H1 (cell line): ENCODE measurements at places on chromosomes 7 and 10. TPM values are rescaled to one million over a fixed set of nuclear protein-coding genes. Genes with fewer than 3 reads are reported as not detected.

DNA sequence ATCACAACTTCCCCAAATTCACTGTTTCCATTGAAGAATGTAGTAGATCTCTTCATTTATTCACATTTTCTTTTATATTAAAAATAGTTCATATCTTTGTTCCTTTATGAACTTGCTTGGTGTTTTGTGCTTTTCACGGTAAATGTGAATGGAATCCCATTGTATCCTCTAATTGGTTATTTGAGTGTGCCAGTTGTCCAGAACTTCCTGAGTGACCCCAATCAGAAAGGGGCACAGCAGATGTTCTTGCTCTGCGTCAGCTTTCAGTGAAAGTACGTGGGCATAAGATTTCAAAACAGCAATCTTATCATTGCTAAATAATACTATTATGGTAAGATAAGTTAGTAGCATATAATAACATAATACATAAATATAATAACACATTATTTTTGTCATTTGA lies 47.0 kb downstream of the PTPRZ1 start:
- DNase-seq, result no peak

DNA sequence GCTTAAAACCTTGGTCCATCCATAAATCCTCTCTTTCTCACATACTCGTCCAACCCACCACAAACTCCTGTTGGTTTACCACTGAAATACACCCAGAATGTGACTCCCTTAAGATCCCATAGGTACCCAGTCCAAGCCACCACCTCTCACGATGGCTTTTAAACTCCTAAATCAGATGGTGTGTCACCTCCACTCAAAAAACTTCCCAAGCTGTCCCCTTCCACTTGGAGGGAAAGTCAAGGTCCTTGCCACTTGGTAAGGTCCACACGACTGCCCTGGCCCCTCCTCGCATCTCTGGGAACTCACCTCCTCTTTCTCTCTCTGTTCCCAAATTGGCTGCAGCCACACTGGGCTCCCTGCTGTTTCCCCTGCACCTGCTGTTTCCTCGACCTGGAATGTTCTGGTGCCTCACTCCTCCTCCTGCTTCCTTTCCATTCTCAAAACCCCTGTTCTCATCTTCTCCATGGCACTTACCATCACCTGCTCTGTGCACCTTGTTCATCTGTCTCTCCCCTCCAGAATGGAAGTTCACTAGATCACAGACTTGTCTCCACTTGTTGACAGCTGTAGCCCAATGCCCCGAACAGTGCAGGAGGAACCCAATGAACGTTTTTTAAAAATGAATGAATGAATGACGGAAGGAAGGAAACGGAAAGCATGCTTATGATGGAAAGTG lies 23.0 kb downstream of the ZFAND2A start:
- DNase-seq, result no peak

- DNase-seq, result no peak
These were observed 201.8 kb downstream of the TCERG1L start for GRCh38 chr10:131109726-131110125.

- no peak for DNase-seq
These were observed 159.8 kb downstream of the POU6F2 start for GRCh38 chr7:39137480-39137879.

DNA sequence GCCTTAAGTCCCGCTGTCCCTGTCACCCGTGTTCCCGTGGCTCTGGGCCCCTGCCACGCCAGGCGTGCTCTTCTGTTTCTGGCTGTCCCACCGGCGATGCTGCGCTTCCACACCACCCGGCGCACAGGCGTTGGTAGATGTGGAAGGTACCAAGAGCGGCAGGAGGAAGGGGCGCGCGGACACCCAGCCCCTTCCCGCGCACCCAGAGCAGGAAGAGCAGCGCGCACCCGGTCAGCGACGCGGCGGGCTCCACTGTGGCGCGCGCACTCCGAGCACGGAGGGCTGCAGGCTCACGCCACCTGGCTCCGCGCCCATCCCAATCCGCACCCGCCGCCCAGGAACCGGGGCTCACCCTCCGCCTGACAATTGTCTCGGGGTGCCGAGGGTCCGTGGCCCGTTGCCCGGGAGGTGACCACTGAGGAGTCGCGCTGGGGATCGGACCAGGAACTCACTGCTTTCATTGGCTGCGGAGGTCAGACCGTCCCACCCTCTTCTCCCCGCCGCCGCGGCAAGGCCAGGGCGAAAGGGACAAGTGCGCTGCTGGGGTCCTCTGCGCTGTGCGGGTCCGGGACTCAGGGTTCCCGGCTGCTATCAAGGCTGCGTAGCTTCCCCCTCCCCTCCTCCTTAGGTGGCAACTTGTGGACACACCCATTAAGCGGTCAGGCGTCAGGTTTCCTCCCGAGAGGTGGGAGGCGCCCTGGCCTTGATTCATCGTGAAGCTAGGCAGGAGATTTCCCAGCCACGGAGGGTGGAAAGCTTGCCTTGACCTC lies 121.6 kb upstream of the ZNF92 start:
- DNase-seq, result peak; percentile 93

- DNase-seq, result no peak
These were observed 93.4 kb upstream of the ARMC3 start for GRCh38 chr10:22834471-22834870.

- no peak for DNase-seq
These were observed 724.2 kb upstream of the CELF2 start for GRCh38 chr10:10293481-10293951.

GRCh38 chr7:158362912-158363905 lies 224.4 kb downstream of the PTPRN2 start:
- DNase-seq, result no peak

DNA sequence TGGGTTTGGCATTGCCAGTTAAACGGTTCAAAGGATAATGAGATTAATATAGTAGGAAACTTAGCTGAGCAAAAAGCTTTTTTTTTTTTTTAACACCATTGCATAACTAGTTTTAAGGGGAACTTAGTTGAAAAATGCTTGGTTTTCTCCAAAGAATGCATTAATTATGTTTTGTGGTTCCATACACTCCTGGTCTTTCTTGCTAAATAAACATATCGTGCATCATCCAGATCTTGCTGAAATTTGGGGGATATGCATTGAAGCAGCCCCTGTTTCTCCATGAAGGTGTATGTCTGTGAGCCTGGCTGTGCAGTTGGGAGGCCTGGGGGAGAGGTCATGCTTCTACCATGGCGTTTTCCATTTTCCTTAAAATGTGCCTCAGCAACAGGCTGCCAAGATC lies 558.2 kb upstream of the GALNT17 start:
- no peak for DNase-seq

- DNase-seq, result no peak
These were observed 25.2 kb upstream of the ZNF488 start for GRCh38 chr10:47409171-47409865.

DNA sequence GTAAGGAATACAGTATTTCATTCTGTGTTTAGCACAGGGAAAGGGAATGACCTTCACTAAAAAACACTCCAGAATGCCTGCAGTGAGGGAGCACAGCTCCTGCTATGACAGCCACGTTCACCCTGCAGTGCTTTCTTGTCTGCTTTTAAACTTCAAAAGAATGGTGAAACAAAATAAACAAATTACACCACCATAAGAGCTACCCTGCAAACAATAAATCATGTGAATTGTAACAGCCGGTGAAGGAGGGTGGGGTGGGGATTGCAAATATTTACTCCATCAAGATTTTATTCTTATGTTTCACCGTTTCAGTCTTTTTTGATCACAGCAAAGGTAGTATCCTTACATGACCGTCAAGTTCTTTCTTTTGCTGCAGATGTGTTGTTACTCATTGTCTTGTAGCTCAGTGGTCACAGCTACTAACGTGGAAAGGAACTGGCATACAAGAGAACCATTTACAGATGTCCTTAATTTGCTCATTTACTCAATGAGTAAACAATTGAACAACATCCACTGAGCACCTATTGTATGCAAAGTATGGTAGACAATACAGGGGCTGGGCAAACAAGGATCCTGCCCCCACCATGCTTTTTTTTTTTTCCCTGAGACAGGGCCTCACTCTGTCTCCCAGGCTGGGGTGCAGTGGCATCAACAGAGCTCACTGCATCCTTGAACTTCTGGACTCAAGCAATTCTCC lies 4.1 kb upstream of the CHN2 start:
- no peak for DNase-seq

GRCh38 chr7:113197274-113197673 lies 78.9 kb upstream of the SMIM30 start:
- no peak for DNase-seq

DNA sequence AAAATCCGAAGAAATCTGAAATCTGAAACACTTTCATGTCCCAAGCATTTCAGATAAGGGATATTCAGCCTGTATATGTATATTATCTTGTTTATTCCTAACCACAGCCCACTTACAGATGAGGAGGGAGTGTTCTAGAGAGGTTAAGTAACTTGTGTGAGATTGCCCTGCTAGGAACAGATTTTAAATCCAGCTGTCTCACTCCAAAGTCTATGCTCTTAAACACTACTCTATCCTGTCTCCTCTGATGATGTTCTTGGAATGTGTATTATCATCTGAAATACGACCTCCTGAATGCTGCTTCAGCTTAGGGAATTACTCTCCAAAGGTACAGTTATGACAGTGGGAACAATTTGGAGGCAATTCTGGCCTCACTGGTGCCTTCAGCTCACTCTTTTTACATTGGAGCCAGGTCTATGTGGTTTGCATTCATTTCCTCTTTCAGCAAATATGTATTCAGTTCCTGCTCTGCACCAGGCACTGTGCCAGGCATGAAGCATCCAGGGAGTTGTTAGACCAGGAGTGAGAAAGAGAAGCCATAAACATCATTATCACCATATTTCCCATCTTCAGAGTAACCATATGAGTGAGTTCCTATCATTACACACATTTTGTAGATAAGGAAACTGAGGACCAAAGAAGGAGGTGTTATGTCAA lies 70.2 kb downstream of the NOC3L start:
- DNase-seq, result no peak

- no peak for DNase-seq
These were observed 99.0 kb downstream of the KIAA1217 start for GRCh38 chr10:24307696-24308485.

- DNase-seq, result no peak
These were observed 2.9 kb upstream of the SPAG6 start for GRCh38 chr10:22342421-22342820.

DNA sequence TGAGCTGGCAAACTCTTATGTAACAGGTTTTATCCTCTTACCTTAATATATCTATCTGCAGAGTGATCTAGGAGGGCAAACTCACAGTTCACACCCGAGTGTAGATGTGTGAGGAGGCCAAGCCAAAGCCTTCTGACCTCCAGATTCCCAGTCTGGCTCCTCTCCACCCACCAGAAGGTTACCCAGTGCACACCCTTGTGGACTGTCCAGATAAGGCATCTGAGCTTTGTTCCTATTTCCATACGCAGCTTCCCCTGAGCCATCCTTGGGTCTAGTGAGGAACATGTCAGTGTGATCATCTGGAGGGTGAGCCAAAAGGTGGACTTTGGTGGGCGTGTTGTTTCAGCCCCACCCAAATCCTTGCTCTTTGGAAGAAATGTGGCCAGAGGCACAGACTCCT lies 203.0 kb upstream of the MEOX2 start:
- no peak for DNase-seq

- DNase-seq, result no peak
These were observed 3.2 kb upstream of the DGKB start for GRCh38 chr7:14905764-14906163.

DNA sequence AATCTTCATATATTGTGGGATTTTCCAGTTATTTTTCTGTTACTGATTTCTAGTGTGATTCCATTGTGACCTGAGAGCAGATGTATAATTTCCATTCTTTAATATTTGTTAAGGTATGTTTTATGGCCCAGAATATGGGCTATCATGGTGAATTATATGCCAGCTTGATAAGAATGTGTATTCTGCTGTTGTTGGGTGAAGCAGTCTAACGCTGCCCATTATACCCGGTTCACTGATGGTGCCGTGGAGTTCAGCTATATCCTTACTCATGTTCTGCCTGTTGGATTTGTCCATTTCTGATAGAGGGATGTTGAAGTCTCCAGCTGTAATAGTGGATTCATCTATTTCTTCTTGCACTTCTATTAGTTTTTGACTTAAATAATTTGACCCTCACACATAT lies 41.7 kb downstream of the DYNC2I1 start:
- no peak for DNase-seq

- DNase-seq, result no peak
These were observed 96.8 kb upstream of the DGKB start for GRCh38 chr7:14999331-14999730.

- DNase-seq, result no peak
These were observed 499.0 kb upstream of the SEMA3D start for GRCh38 chr7:85685901-85686300.

GRCh38 chr10:114009281-114009996 lies 34.2 kb upstream of the ADRB1 start:
- DNase-seq, result no peak

- no peak for DNase-seq
These were observed 40.9 kb downstream of the TCERG1L start for GRCh38 chr10:131270461-131271190.

- no peak for DNase-seq
These were observed 33.1 kb downstream of the SFMBT2 start for GRCh38 chr10:7377614-7378248.

GRCh38 chr10:12408472-12408871 lies 59.1 kb downstream of the CAMK1D start:
- DNase-seq, result no peak

GRCh38 chr10:34677591-34677990 lies 137.5 kb downstream of the PARD3 start:
- DNase-seq, result no peak

GRCh38 chr7:158585721-158586498 lies 1.7 kb downstream of the PTPRN2 start:
- DNase-seq, result no peak

DNA sequence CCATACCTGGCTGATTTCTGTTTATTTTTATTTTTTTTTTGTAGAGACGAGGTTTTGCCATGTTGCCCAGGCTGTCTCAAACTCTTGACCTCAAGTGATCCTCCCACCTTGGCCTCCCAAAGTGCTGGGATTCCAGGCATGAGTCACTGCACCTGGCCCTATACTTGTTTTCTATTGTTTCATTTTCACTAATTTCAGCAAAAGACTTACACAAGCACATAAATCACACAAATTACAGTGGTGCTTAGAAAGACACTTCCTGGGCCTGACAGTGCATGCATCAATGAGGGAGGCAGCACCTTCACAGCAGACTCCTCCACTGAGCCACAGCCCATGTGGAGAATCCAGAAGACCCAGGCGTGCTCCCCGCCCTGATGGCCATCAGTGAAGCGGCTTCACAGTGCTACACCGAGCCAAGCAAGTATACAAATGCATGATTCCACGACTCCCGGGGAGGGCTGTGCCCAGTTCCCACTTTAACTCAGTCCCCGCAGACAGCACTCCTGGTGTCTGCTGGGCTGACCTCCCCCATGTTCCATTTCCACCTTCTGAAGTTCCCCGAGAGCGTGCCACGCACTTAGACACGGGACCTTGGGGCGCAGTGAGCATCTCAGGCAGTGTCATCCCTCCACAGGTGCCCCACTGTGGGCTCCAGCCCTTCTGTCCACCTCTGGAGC lies 20.6 kb downstream of the PITRM1 start:
- no peak for DNase-seq

GRCh38 chr7:117076426-117076943 lies 123.2 kb downstream of the ST7 start:
- DNase-seq, result no peak

GRCh38 chr10:72712136-72712535 lies 20.2 kb downstream of the MCU start:
- DNase-seq, result no peak

GRCh38 chr7:141738592-141739013 lies 445 bp downstream of the SSBP1 start:
- no peak for DNase-seq

- DNase-seq, result no peak
These were observed 54.1 kb upstream of the FAM180A start for GRCh38 chr7:135802697-135803096.

The ANKRD2 gene
- total RNA-seq, result not detected in 2 replicates

The PLXNA4 gene
- 0.76 and 1.8 TPM in 2 replicates for total RNA-seq

The RSPH10B gene
- total RNA-seq, result 0.17 and 0.45 TPM in 2 replicates

The TCTN3 gene
- total RNA-seq, result 31.9 and 34.7 TPM in 2 replicates

The HACD1 gene
- 30.8 and 32.6 TPM in 2 replicates for total RNA-seq

The MYL7 gene
- total RNA-seq, result 3.3 and 3.6 TPM in 2 replicates

The TAS2R39 gene
- not detected in 2 replicates for total RNA-seq
